Naive thymus-derived CD8-positive, alpha-beta T cell (primary cell): ENCODE measurements at places on chromosomes 1 and 21. TPM values are rescaled to one million over a fixed set of nuclear protein-coding genes. Genes with fewer than 3 reads are reported as not detected.

NR1I3 gene
- not detected for total RNA-seq

MXRA8 gene
- total RNA-seq, result 7.7 TPM

GJA9 gene
- total RNA-seq, result not detected

IL24 gene
- not detected for total RNA-seq

PPP1R8 gene
- 42.5 TPM for total RNA-seq

ETV3L gene
- not detected for total RNA-seq

GPR37L1 gene
- not detected for total RNA-seq

UBE2U gene
- total RNA-seq, result not detected

TAS1R1 gene
- total RNA-seq, result not detected

OR2T29 gene
- total RNA-seq, result not detected

CRP gene
- total RNA-seq, result not detected
